Large intestine (tissue), 12 donors: ENCODE measurements at places on chromosomes 12 and 14. TPM values are rescaled to one million over a fixed set of nuclear protein-coding genes. Genes with fewer than 3 reads are reported as not detected.

The BICDL1 gene
- 14.9 TPM for polyA plus RNA-seq

The TAS2R9 gene
- not detected for polyA plus RNA-seq

The INHBC gene
- 0.40 TPM for polyA plus RNA-seq

The ARL1 gene
- 97.6 TPM for polyA plus RNA-seq

The NEUROD4 gene
- polyA plus RNA-seq, result 0.01 TPM

The PRKD1 gene
- polyA plus RNA-seq, result 18.6 TPM

The ABCD4 gene
- 138 TPM for polyA plus RNA-seq

The CCDC177 gene
- polyA plus RNA-seq, result 0.07 TPM

The APOF gene
- 0.06 TPM for polyA plus RNA-seq

The KCNH5 gene
- polyA plus RNA-seq, result 0.40 TPM

The MAP3K9 gene
- polyA plus RNA-seq, result 3.7 TPM

The KRT77 gene
- polyA plus RNA-seq, result 0.42 TPM

The TMPRSS12 gene
- 0.01 TPM for polyA plus RNA-seq

The TAS2R30 gene
- polyA plus RNA-seq, result 0.07 TPM

The PSME2 gene
- polyA plus RNA-seq, result 243 TPM

The MYO1H gene
- 1.0 TPM for polyA plus RNA-seq

The RGS6 gene
- polyA plus RNA-seq, result 2.7 TPM

The DBX2 gene
- polyA plus RNA-seq, result 0.01 TPM

The PTCSC3 gene
- not detected for polyA plus RNA-seq

The CAPZA3 gene
- polyA plus RNA-seq, result 0.04 TPM

The KRT85 gene
- polyA plus RNA-seq, result 0.03 TPM

The SLC4A8 gene
- polyA plus RNA-seq, result 6.3 TPM

The C14orf39 gene
- 0.22 TPM for polyA plus RNA-seq

The PABPN1 gene
- polyA plus RNA-seq, result 199 TPM

The POTEG gene
- not detected for polyA plus RNA-seq

The RNASE1 gene
- 107 TPM for polyA plus RNA-seq

The RHOJ gene
- 20.7 TPM for polyA plus RNA-seq
